Left kidney (tissue), 8 donors: ENCODE measurements at places on chromosomes 2 and 18. TPM values are rescaled to one million over a fixed set of nuclear protein-coding genes. Genes with fewer than 3 reads are reported as not detected.

DNA sequence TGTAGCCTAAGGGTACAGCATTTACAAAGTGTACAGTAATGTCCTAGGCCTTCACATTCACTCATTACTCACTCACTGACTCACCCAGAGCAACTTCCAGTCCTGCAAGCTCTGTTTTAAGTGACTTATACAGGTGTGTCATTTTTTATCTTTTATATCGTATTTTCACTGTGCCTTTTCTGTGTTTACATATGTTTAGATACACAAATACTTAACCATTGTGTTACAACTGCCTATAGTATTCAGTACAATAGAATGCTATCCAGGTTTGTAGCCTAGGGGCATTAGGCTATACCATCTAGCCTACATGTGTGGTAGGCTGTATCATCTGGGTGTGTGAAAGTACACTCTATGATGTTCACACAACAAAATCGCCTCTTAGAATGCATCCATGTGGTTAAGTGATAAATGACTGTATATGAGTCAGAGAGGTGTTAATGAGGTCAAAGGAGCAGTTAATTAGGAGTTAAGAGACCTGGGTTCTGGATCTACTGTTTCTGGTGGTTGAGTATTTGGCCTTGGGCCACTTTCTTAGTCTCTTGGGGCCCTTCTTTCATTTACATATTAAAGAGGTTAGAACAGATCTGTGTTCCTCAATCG lies 149.1 kb downstream of the GREB1L start:
- DNase-seq = no peak

DNA sequence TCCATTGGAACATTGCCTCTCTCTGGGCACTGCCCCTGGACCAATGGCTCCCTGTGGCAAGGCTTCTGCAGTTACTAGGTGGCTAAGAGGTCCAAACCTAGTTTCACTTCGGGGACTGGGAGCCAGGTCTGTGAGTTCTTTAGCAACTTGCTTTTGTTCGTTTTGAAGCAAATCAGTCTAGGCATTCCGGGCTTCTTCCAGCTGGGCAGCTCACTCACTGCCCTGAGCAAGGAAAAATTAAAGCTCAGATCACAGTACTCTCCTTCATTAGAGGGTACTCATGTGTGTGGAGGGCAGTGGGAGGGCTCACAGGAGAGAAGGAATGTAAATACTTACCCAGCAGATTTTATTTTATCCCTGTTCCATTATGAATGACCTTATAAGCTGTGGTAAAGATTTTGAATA lies 80.3 kb downstream of the SPP2 start:
- no peak for DNase-seq

GRCh38 chr2:118479020-118479419 lies 368.4 kb downstream of the EN1 start:
- DNase-seq = no peak

- DNase-seq = no peak
Measured at GRCh38 chr18:75694292-75694691, 266.8 kb upstream of the SMIM21 start.

GRCh38 chr2:144548088-144548487 lies 28.2 kb upstream of the ZEB2 start:
- DNase-seq = no peak

DNA sequence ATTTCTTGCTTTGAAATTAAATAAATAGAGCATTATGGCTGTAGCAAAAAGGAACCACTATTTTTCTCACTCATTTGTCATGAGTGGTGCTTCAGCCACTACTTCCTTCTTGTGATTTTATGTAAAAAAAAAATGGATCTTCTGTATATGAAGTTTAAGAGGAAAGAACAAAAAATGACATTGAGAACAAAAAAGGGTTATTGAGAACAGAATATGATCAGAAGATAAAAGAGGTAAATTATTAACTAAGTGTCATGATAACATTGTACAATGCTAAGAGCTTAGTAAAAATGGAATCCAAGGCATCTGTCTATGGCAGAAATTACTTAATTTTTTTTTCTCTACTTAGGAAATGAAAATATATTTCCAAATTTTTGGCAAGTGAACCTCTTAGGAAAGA lies 103.5 kb downstream of the PKP4 start:
- no peak for DNase-seq

DNA sequence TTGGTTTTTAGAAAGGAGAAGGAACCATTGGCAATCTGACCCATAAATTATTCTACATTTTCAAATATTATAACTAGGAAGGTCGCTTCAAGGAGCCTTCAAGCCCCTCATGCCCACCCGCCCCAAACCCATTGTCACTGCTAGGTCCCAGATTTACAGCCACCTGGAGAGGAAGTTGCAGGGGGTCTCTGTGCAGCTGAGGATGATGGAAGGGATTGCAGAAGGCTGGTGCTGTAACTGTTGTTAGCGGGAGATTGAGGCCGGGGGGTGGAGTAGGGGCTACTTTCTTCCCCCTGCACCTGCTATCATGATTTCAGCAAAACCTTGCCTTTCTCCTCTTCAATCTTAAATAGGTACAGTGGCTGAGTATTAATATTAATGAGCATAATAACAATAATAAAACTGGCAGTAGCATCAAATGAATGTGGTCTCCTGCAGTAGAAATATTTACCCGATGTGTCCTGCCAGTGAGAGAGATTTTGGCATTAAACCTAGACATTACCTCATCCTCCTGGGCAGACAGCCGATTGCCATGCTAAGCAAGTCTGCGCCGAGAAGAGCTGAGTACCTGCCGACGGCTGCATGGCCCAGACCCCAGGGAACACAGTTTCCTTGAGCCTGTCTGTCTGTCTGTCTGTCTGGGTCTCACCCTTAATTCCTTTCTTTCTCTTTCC lies 225.4 kb downstream of the FAM210A start:
- DNase-seq = no peak

DNA sequence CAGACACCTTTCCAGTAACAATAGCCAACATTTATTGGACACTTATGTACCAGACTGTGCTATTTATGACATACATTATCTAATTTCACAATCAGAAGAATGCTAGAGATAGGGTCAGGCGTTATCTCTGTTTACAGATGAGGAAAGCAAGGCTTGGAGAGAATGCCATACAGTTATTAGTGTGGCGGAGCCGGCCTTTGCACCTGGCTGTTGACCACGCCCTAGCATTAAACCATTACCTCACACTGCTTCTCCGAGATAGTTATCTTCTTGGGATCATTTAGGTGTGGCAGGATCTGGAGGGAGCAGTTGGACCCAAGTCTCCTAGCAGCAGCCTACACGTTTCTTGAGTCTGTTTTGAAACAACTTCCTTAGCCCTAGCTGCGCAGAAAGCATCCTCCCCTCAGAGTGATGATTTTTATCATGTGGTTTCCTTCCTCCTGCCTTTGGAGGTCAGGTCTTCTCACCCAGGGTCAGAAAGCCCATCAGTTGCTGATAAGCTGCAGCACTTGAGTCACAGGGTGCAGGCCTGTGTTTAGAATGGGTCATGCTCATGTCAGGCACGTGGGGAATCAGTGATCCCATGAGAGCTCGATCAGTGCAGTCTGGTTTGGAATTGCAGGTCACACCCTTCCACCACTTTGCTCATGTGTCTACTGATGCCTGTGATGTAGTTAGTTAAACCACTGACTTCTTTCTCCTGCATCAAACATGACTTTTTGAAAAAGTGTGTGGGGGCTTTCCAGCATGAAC lies 118.2 kb downstream of the SPTBN1 start:
- no peak for DNase-seq

PSD4 gene
- 10.0 TPM for polyA plus RNA-seq

CXCR4 gene
- polyA plus RNA-seq = 45.7 TPM

ABCB11 gene
- polyA plus RNA-seq = 0.10 TPM

TCF23 gene
- polyA plus RNA-seq = 0.50 TPM
